ENCODE measurements at places on chromosomes 13 and 19.
A peak's percentile ranks its signal among the peaks of the same experiment; 100 is the strongest.

- H3K36me3 ChIP-seq, result no peaks in the 10 kb centered on the region
- H3K27ac ChIP-seq, result no peak overlapping the region
- H3K4me3 ChIP-seq, result no peak overlapping the region
- H3K27me3 ChIP-seq, result no peaks in the 10 kb centered on the region
- no peaks in the 10 kb centered on the region for H3K4me1 ChIP-seq
These were observed 905.6 kb upstream of the SPRY2 start for GRCh38 chr13:81246556-81246955.

GRCh38 chr19:5960005-5961001, 17.6 kb downstream of the RANBP3 start:
- H3K27me3 ChIP-seq, result no peaks in the 10 kb centered on the region
- peaks cover 26% of the 10 kb centered on the region for H3K4me1 ChIP-seq
- DNase-seq, result no peak
- H3K27ac ChIP-seq, result no peak overlapping the region
- H3K4me3 ChIP-seq, result no peak overlapping the region

GRCh38 chr19:33294058-33294798, 8.1 kb downstream of the CEBPA start:
- H3K27me3 ChIP-seq, result peaks cover 42% of the 10 kb centered on the region
- DNase-seq, result no peak
- H3K4me1 ChIP-seq, result peaks cover 13% of the 10 kb centered on the region
- H3K4me3 ChIP-seq, result no peak overlapping the region
- no peaks in the 10 kb centered on the region for H3K36me3 ChIP-seq

DNA sequence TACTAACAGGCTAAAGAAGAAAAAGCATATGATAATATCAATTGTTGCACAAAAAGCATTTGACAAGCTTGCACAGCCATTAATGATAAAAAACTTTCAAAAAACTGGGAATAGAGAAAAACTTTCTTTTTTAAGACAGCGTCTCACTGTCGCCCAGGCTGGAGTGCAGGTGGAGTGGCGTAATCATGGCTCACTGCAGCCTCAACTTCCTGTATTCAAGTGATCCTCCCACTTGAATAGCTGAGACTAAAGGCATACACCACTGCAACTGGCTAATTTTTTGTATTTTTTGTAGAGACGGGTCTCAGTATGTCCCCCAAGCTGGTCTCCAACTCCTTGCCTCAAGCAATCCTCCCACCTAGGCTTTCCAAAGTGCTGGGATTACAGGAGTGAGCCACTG, 382.8 kb downstream of the TSHZ3 start:
- H3K4me1 ChIP-seq, result no peaks in the 10 kb centered on the region
- DNase-seq, result no peak
- no peak overlapping the region for H3K4me3 ChIP-seq
- H3K36me3 ChIP-seq, result no peaks in the 10 kb centered on the region

GRCh38 chr19:44742330-44743061, 6.0 kb upstream of the BCL3 start:
- peak overlapping the region; percentile 91 for H3K27ac ChIP-seq
- H3K36me3 ChIP-seq, result peaks cover 42% of the 10 kb centered on the region
- H3K4me1 ChIP-seq, result peaks cover 72% of the 10 kb centered on the region
- peak; percentile 54 for DNase-seq

GRCh38 chr13:113740661-113741060, 18.4 kb upstream of the TMEM255B start:
- H3K4me1 ChIP-seq, result no peaks in the 10 kb centered on the region
- H3K27me3 ChIP-seq, result no peaks in the 10 kb centered on the region
- no peaks in the 10 kb centered on the region for H3K36me3 ChIP-seq
- no peak overlapping the region for H3K4me3 ChIP-seq
- no peak for DNase-seq

DNA sequence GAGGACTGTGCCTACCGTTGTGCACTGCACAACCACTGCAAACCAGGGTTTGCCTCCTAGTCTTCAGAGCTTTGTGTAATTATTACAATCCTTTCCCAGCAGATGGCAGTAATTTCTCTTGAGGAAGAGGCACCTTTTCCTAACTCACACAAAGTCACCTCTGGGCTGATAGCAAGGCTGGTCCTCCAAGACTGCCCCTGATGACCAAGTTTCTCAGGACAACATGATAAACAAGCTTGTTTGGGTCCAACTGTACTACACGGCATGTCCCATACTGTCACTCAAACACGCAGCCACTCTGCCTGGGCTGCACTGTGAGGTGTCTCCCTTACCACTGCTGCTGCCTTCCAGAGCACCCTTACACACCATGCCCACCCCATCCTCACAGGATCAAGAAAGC, 39.3 kb downstream of the RFXAP start:
- no peaks in the 10 kb centered on the region for H3K4me1 ChIP-seq
- no peak overlapping the region for H3K27ac ChIP-seq

GRCh38 chr19:1590641-1591397, 1.8 kb downstream of the MBD3 start:
- peak overlapping the region; percentile 86 for H3K4me3 ChIP-seq
- H3K4me1 ChIP-seq, result peaks cover 8% of the 10 kb centered on the region
- H3K27ac ChIP-seq, result peak overlapping the region; percentile 58
- DNase-seq, result peak; percentile 43
- no peaks in the 10 kb centered on the region for H3K27me3 ChIP-seq

DNA sequence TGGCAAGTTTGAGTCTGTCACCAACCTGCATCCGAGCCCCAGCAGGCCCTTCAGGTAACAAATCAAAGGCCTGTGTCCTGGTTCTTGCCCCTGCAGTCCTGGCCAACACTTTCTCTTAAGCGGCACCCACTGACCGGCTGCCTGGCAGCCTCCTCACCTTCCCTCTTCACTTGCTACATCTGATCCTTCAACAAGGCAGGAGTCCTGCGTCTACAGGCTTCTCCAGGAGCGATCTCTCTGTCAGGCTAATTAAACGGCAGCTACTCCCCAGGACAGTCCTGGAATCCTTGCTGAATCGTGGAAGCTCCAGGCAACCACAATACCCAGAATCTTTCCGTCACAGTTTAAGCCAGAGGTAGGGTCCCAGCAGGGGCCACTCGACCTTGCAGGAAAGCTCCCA, 41.1 kb upstream of the GAS6 start:
- no peaks in the 10 kb centered on the region for H3K27me3 ChIP-seq
- H3K36me3 ChIP-seq, result no peaks in the 10 kb centered on the region
- H3K27ac ChIP-seq, result no peak overlapping the region
- no peaks in the 10 kb centered on the region for H3K4me1 ChIP-seq

- H3K4me3 ChIP-seq, result no peak overlapping the region
- H3K4me1 ChIP-seq, result peaks cover 23% of the 10 kb centered on the region
- DNase-seq, result no peak
- H3K36me3 ChIP-seq, result no peaks in the 10 kb centered on the region
These were observed 530.2 kb upstream of the NBEA start for GRCh38 chr13:34411894-34412293.

DNA sequence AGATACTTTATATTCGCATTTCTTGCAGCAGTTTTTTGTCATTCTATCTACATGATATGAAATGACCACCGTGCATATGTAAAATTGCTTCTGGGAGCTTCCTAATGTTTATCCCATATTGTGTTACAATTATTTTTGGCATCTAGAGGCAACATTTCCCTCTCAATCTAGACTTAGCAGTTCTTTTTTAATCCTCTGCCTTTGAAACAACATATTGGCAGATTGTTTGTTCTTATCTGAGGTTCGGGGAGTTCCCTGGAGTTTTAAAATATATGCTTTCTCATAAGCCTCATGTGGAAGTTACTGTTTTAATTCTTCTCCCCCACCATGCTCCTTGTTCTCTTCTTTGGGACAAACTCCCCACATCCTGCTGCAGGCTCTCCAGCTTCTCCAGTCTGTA, 130.1 kb upstream of the SLC10A2 start:
- no peak overlapping the region for H3K27ac ChIP-seq
- no peaks in the 10 kb centered on the region for H3K36me3 ChIP-seq
- no peak for DNase-seq
- no peaks in the 10 kb centered on the region for H3K4me1 ChIP-seq
- no peak overlapping the region for H3K4me3 ChIP-seq

- no peak overlapping the region for H3K4me3 ChIP-seq
- H3K27me3 ChIP-seq, result peaks cover 75% of the 10 kb centered on the region
- DNase-seq, result no peak
- no peaks in the 10 kb centered on the region for H3K36me3 ChIP-seq
These were observed 17.1 kb downstream of the SHISA7 start for GRCh38 chr19:55426042-55426441.

- no peak overlapping the region for H3K4me3 ChIP-seq
- H3K4me1 ChIP-seq, result no peaks in the 10 kb centered on the region
- no peak overlapping the region for H3K27ac ChIP-seq
- no peaks in the 10 kb centered on the region for H3K36me3 ChIP-seq
These were observed 12.8 kb downstream of the SMAD9 start for GRCh38 chr13:36907266-36907665.

- H3K4me3 ChIP-seq, result no peak overlapping the region
- H3K4me1 ChIP-seq, result no peaks in the 10 kb centered on the region
- H3K36me3 ChIP-seq, result no peaks in the 10 kb centered on the region
- no peak for DNase-seq
These were observed 19.8 kb downstream of the TMEM272 start for GRCh38 chr13:51825165-51825592.

GRCh38 chr13:113465300-113465699, 12.0 kb upstream of the ADPRHL1 start:
- H3K27me3 ChIP-seq, result no peaks in the 10 kb centered on the region
- no peaks in the 10 kb centered on the region for H3K36me3 ChIP-seq
- no peaks in the 10 kb centered on the region for H3K4me1 ChIP-seq

DNA sequence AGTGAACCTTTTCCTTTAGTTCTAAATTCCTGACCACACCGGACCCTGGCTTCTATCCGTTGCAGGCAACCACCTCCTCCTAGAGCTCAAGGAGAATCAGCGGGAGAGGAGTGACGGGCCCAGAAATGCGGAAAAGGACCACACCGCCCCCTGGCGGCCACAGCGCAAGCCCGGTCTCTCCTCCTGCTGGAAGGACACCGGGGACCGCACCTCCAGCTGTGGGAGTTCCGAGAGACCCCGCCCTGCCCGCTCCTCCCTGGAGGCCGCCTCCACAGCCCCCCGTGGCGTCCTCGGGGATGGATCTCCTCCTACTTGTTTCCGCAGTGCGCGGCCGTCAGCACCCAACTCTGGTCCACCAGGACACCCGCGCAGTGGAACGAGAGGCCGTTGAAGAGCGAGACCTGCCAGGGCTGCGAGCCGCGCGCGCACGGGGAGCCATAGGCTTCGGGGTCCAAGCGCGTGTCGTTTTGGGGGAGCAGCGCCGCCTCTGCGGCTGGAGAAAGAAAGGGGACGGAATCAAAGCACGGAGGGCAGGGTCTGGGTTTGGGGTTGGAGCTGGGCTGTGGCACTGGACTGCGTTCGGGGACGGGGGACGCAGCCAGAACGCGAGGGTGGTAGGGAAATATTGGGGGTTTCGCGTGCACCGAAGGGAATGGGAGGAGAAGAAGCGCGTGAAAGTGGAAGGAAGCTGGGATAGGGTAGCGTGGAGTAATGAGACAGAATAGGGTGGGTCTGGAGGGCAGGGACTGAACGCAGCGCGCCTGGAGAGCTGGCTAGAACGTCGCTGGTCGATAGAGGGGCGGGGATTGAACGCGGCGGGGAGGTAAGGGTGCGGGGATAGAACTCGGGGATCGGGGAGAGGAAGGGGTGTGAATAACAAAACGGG, 2.5 kb downstream of the KLK10 start:
- H3K4me1 ChIP-seq, result peaks cover 30% of the 10 kb centered on the region
- H3K27me3 ChIP-seq, result no peaks in the 10 kb centered on the region
- H3K36me3 ChIP-seq, result peaks cover 57% of the 10 kb centered on the region
- peak; percentile 98 for DNase-seq

GRCh38 chr19:47227352-47228167, 3.4 kb downstream of the BBC3 start:
- peak; percentile 94 for DNase-seq
- peak overlapping the region; percentile 94 for H3K27ac ChIP-seq
- H3K27me3 ChIP-seq, result no peaks in the 10 kb centered on the region
- peaks cover 12% of the 10 kb centered on the region for H3K4me1 ChIP-seq

DNA sequence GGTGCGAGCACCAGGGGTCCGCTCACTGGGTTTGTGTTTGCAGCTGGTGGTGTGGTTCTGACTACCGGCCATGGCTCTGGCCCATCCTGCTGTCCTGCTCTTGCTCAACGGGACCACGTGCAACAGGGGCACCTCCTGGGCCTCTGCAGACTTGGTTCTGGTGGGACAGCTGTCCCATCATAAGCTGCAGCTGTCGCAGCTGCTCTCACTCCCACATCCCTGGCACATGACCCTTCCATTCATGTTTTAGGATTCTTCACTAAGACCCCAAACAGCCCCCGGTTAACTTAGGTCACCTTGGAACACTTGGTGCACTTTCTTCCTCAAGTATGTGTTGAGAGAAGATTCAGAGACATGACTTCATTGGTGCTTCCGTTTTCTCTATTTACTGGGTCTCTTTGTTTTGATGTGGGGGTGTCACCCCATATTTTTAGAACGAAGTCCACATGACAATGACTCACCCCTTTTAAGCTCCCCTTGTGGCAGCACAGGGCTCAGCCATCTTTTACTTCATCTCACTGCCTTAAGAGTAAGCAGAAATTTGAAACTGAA, 68.4 kb upstream of the ARHGEF7 start:
- no peak for DNase-seq
- H3K4me3 ChIP-seq, result no peak overlapping the region

DNA sequence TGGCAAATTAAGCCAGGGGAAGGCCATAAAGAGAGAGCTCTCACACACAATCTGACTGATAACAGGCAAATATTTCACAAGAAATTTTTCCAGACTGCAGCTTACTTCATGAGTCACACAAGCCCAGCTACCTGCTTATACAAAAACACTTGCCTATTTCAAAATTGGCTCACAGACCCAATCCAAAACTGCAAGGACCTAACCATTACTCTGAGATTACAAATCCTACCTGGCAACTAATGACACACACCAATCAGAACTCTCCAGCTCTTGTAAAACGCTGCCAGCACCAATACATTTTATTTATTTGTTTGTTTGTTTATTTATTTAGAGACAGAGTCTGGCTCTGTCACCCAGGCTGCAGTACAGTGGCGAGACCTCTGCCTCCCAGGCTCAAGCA, 18.1 kb upstream of the ZFP82 start:
- no peaks in the 10 kb centered on the region for H3K27me3 ChIP-seq
- DNase-seq, result no peak
- no peaks in the 10 kb centered on the region for H3K4me1 ChIP-seq
- no peak overlapping the region for H3K4me3 ChIP-seq
- no peaks in the 10 kb centered on the region for H3K36me3 ChIP-seq
- H3K27ac ChIP-seq, result no peak overlapping the region

GRCh38 chr13:91356919-91357612, 9.6 kb downstream of the MIR17HG start:
- no peak for DNase-seq
- H3K27me3 ChIP-seq, result no peaks in the 10 kb centered on the region
- H3K4me1 ChIP-seq, result peaks cover 10% of the 10 kb centered on the region
- H3K36me3 ChIP-seq, result peaks cover 22% of the 10 kb centered on the region
- no peak overlapping the region for H3K4me3 ChIP-seq
- peak overlapping the region; percentile 44 for H3K27ac ChIP-seq

DNA sequence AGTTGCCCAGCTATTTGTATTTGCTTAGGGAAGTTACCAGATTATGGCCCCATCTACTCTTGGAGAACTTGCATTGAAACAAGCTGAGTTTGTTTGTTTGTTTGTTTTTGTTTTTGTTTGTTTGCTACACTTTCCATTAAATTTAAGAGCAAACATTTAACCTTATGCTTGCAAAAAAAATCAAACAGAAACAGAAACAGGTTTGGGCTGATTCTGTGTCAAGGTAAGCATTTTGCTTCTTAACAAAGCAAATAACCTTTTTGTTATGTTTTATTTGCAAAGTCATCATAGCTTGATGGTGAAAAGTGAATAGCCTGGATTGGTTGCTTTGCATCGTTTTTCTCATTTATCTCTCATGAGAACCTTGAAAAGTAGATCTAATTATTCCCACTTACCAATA, 531.8 kb downstream of the EFNB2 start:
- H3K27me3 ChIP-seq, result no peaks in the 10 kb centered on the region
- no peaks in the 10 kb centered on the region for H3K36me3 ChIP-seq
- no peak overlapping the region for H3K27ac ChIP-seq
- no peak overlapping the region for H3K4me3 ChIP-seq

GRCh38 chr19:46898731-46899130, 37.9 kb downstream of the ARHGAP35 start:
- H3K27me3 ChIP-seq, result no peaks in the 10 kb centered on the region
- H3K4me3 ChIP-seq, result no peak overlapping the region
- peaks cover 30% of the 10 kb centered on the region for H3K36me3 ChIP-seq
- DNase-seq, result no peak
